Heart left ventricle (tissue), 16 donors: ENCODE measurements at places on chromosomes 6 and 20. TPM values are rescaled to one million over a fixed set of nuclear protein-coding genes. Genes with fewer than 3 reads are reported as not detected.

GRCh38 chr20:42204109-42204660 lies 586.0 kb upstream of the CHD6 start:
- DNase-seq, result no peak

GRCh38 chr20:33130568-33131061 lies 37.3 kb upstream of the BPIFA2 start:
- DNase-seq, result no peak

- no peak for DNase-seq
Observed at GRCh38 chr6:36933102-36933501, 21.4 kb upstream of the PI16 start.

DNA sequence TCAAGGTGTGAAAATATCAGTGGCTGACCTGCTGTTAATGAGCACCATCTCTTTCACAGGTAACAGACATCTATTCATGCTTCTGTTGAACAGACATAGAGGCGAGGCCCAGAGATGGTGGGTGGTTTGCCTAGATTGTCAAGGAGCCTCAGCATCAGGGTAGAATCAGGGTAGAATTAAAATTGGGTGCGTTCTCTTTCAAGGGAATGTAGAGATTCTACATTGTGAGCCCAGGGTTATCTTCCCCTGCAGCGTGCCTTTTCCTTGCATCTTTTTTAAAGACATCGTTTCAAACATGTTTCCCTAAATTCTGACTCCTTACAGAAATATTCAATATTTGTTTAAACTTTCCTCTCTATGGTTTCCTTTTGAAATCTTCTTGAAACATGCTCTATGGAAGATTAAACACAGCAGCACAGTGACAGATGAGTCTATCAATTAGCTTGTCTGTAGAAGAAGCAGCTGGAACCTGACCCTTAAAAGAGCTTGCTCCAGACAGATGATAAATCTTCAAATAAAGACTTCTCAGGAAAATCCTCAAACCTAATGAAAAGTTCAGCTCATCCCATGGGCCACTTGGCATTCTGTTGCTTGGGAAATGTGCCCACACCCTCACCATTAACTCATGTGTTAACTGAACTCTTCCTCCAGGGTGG lies 119.8 kb downstream of the IPCEF1 start:
- DNase-seq, result no peak

DNA sequence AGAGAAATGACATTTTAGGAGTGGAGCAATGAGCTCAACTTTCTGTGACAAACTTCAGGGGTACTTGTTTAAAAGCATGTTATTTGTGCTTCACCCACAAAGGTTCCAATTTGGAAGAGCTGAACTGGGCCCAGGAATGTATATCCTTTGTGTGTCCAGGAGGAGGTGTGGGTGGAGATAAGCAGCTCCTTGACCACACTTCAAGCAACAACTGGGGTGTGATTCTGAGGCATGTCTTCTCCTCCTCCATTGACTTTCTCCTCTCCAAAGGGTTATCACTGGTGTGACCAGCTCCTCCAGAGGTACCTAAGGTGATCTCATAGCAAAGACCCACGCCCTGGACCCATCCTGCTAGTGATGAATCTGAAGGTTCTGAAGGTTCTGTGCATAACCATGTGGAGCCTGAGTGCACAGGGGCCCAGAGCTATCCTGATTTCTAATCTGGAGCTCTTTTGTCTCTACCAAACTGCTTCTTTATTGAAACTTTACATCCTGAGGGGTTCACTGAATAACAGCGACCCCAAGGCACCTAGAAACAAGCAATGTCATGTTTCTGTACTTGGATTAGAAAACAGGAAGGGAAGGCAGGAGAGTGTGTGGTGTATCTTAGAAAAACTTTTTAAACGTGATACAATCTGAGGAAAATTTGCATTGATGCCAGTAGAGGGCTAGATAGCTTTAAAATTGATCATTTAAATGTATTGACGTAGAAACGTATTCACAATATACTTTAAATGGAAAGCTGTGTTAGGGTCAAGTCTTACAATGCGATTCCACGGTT lies 60.9 kb upstream of the CD93 start:
- no peak for DNase-seq

GRCh38 chr6:12335717-12336116 lies 45.6 kb downstream of the EDN1 start:
- no peak for DNase-seq

VSX1 gene
- total RNA-seq, result not detected

DNA sequence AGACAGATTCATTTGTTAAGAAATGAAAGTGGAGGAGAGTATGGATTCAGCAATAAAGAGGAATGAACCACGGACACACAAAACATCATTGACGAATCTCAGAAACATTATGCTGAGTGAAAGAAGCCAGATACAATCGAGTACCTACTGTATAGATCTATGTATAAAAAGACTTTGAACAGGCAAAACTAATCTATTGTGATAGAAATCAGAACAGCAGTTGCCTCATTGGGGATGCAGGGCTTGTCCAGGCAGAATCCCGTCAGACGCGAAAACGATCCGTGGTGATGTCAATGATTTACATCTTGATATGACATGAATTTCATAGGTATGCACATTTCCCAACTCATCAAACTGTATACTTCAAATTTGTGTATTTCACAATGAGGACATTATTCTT lies 265.2 kb downstream of the CBLN4 start:
- DNase-seq, result no peak

DNA sequence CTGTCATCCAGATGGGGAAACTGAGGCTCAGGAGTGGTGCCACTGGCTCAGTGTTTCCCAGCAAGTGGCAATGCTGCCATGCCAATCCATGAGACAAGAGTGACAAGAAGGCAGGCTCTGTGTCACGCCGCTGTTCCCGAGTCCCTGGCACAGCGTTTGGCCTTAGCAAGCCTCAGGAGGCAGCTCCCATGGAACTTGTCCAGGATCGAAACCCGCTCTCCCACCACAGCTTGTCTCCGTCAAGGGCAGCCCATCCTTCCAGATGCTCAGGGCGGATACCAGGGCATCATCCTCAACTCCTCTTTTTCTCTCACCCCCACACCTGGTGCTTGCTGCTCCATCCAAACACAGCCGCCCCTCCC lies 110.6 kb upstream of the PTPN1 start:
- DNase-seq, result no peak
